LHCN-M2 (cell line): ENCODE measurements at places on chromosomes 16 and 17. TPM values are rescaled to one million over a fixed set of nuclear protein-coding genes. Genes with fewer than 3 reads are reported as not detected.

DNA sequence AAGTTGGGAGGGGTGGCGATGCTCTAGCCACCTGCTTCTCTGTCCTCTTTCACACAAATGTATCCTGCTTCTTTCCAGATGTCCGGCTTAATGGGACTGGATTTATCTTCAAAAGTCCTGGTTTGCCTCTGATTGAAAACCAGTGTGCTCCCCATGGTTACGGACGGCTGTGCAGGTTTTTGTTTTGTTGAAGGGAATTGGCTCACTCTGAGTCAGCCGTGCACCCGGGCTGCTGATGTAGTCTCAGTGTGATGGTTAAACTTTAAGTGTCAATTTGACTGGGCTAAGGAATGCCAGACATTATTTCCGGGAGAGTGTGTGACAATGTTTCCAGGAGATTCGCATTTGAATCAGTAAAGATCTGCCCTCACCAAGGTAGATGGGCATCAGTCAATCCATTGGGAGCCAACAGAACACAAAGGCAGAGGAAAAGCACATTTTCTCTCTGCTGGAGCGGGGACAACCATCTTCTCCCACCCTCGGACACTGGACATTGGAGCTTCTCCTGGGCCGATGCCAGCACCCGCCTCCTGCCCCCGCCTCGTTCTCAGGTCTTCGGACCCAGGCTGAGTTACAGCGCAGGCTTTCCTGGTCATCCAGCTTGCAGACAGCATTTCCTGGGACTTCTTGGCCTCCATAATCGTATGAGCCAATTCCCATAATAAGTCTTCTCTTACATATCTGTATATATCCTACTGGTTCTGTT, 126.9 kb upstream of the TNRC6C start:
- peak; percentile 58 for DNase-seq

- no peak for DNase-seq
Measured at GRCh38 chr17:49577963-49578362, 2.3 kb downstream of the NXPH3 start.

DNA sequence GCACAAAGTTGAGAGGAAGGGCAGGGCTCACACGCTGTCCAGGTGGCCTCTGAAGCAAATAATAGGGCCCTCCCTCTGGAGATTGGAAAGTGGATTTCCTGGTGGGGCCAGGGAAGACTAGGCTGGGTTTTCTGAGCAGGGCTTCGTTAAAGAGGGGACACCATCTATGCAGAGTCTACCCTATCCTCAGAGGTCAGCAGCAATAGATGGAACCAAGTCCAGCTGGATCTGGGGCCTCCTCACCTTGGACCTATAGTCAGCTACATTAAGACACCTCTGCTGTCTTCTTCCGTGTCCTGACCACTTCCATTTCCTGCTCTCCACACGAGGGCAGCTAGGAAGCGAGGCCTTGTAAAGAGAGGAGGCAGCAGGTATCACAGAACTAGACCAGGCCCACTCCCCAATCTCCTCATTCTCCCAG, 14.7 kb upstream of the ST6GALNAC1 start:
- DNase-seq = no peak

DNA sequence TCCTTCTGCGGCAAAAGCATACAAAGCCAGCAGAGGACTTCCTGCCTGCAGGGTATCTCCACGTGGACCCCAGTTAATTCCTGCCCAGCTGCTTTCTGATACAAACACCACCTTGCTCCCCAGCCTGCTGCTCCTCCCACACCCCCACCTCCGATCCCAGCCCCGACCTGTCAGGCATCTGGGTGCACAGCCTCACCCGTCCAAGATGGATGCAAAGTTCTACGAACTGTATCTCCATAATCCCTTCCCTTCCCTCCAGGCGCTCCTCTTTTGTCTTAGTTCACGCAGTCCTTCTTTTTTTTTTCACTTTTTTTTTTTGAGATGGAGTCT, 15.6 kb upstream of the FOXJ1 start:
- DNase-seq = no peak

DNA sequence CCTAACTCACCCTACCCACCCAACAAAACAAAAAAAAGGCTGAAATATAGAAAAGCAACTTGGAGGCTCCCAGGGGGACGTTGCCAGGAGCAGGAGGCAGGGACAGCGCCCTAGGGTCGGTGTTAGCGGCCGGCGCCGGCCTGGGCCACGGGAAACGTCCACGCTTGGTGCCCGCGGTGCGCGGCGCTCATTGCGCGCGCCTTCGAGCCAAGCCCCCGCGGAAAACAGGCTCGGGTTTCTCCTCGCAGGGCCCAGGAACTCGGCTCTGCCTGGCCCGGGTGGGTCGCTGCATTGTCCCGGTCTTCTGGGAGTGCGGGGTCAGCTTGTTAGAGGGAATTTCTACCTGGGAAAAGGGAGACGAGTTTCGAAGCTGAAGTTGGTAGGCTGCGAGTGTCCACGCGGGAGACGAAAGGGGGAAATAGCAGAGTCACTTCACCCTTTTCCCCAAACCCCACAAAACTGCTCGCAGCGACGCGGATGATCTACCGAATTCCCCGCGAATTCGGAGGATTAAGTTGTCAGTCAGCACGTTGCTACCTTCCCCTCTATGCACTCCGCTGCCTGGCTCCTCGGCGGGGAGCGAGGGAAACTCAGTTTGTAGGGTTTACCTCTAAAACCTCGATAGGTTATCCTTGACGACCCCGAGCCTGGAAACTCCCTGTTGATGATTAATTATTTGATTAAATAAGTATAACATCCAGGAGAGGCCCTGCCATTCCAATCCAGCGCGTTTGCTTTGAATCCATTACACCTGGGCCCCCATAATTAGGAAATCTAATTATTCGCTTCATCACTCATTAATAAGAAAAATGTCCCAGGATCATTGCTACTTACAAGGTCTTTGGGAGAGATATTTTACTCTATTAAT, 751 bp upstream of the FOXC2 start:
- DNase-seq = no peak

DNA sequence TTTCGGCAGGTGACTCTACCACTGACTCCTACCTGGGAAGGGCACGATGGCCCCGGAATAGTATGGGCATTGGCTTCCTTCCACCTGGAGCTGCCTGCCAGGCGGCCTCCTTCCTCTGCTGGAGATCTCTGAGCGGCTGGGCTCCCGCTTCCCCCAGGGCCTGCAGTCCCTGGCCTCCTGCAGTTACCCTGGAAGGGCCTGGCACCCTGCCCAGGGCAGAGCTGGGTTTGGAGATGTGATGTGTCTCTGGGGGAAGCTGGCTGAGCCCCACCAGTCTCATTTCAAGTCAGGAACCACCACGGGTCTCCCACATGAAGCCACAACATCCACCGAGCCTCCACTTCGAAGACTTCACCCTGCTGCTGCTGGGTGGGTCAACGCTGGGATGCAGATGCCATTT, 97.9 kb downstream of the IRF8 start:
- DNase-seq = no peak

GRCh38 chr16:81447383-81448101, 2.9 kb downstream of the CMIP start:
- DNase-seq = no peak

- DNase-seq = no peak
Measured at GRCh38 chr16:24493821-24494220, 45.5 kb upstream of the RBBP6 start.

GRCh38 chr16:75244225-75244809, 7.1 kb downstream of the BCAR1 start:
- DNase-seq = no peak

GRCh38 chr16:74252329-74252728, 44.3 kb upstream of the PSMD7 start:
- no peak for DNase-seq

- DNase-seq = no peak
Measured at GRCh38 chr16:28087675-28088300, 24.3 kb upstream of the GSG1L start.

DNA sequence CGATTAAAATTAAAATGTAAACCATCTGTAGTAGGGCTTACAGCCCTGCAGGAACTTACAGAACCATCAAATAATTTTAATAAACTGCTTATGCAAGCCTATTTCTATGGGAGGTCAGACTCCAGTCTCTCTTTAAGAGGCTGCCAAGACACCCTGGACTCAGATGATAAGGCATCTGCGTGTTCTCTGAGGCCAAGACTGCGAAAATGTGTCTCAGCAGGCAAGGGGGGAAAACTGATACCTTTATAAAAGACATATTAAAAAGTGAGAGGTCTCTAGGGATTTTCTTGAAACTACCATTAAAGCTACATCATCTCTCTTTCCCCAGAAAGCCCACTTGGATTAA, 32.2 kb downstream of the MPHOSPH6 start:
- DNase-seq = no peak

- peak; percentile 47 for DNase-seq
Measured at GRCh38 chr16:89687092-89687940, 827 bp downstream of the CDK10 start.

The ENPP7 gene
- not detected in 2 replicates for total RNA-seq

The WWOX gene
- total RNA-seq = 13.0 and 13.5 TPM in 2 replicates

The OTOP3 gene
- total RNA-seq = not detected in 2 replicates

The BCAR1 gene
- total RNA-seq = 67.9 and 96.1 TPM in 2 replicates

The NMRAL1 gene
- total RNA-seq = 27.6 and 40.7 TPM in 2 replicates

The C16orf92 gene
- total RNA-seq = not detected in 2 replicates

The SOX9 gene
- total RNA-seq = 8.0 and 11.3 TPM in 2 replicates

The LHX1 gene
- total RNA-seq = not detected in 2 replicates
